ENCODE measurements at places on chromosomes 3 and 15. TPM values are rescaled to one million over a fixed set of nuclear protein-coding genes. Genes with fewer than 3 reads are reported as not detected.

DNA sequence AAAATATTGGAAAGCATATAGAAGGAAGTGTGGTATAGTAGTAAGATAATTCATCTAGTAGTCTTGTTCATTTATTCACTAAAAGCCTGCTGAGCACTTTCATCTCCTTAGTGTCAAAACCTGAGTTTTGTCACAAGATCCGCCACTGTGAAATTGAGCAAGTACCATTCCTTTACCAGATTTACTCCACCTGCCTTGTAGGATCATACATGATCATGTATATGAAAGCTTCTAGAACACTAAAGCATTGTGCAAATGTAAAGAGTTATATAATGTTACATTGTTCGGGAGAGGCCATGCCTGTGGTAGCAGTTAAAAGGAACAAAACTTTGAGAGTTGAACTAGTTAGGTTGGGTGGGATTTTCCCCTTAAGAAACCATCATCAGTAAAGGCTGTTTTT is 35.0 kb downstream of the UBE2E2 start:
- no peak overlapping the region for H3K27ac ChIP-seq
- no peak for DNase-seq
- no peaks in the 10 kb centered on the region for H3K27me3 ChIP-seq

DNA sequence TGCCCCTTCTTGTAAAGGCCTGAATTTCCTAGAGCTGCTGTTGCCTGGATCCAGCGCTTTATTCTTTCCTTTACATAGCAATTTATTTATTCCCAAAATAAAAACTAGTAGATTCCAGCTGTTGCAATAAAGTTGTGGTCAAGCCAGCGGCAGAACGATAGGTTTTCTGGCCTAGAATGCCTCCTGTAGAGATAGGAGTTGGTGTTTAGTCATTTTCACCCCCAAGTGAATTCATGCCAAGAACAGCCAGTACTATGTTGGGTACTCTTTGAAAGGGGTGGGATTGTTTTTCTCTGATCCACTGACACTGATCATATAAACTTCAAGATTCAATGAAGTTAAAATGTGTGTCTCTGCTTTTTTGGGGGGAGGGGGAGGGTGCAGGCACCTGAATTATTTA is 69.7 kb downstream of the KLHL25 start:
- DNase-seq = no peak
- no peaks in the 10 kb centered on the region for H3K27me3 ChIP-seq
- peaks cover 41% of the 10 kb centered on the region for H3K36me3 ChIP-seq
- H3K27ac ChIP-seq = no peak overlapping the region
- peaks cover 5% of the 10 kb centered on the region for H3K4me1 ChIP-seq

DNA sequence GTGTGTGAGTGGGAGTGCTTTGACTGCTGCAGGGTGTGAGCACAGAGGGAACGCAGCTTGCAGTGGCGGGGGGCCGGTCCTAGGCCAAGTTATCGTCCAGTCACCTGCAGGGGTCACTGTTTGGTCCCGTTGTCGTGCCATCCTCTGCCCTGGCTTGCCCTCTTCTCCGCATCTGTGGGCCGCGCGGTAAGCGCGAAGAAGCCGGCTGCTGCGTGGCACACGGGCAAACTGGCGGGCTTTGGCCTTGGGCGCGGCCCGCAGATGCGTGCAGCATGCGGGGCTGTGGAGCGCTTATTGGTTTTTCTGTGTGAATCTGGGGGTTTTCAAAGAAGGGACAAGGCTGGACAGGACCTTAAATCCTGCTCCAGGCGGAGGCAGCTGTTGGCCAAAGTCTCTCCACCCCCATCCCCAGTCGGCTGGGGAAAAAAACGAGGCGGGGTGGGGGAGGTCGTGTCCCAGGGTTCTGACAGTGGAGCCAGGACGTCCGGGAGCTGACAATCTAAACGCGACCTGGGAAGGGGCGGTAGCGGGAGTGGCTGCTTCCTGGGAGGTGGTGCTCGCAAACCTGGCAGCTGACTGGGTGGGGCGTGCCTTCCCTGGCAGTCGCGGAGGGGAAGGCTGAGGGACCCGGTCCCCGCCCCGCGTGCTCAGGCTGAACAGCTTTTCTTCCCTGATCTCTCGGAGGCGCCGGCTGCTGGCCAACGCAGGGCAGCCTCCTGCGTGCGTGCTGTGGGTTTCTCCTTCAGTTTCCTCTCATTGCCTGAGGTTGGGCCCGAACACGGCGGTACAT is 39.7 kb upstream of the VEPH1 start:
- peak overlapping the region; percentile 82 for H3K4me3 ChIP-seq
- peaks cover 17% of the 10 kb centered on the region for H3K27me3 ChIP-seq
- H3K36me3 ChIP-seq = no peaks in the 10 kb centered on the region
- DNase-seq = peak; percentile 73
- H3K27ac ChIP-seq = no peak overlapping the region
- H3K4me1 ChIP-seq = no peaks in the 10 kb centered on the region

GRCh38 chr3:169610888-169611291 is 52.6 kb downstream of the MECOM start:
- peaks cover 4% of the 10 kb centered on the region for H3K4me1 ChIP-seq
- H3K4me3 ChIP-seq = no peak overlapping the region
- no peak overlapping the region for H3K27ac ChIP-seq
- no peak for DNase-seq
- H3K36me3 ChIP-seq = no peaks in the 10 kb centered on the region
- H3K27me3 ChIP-seq = peaks cover 5% of the 10 kb centered on the region

DNA sequence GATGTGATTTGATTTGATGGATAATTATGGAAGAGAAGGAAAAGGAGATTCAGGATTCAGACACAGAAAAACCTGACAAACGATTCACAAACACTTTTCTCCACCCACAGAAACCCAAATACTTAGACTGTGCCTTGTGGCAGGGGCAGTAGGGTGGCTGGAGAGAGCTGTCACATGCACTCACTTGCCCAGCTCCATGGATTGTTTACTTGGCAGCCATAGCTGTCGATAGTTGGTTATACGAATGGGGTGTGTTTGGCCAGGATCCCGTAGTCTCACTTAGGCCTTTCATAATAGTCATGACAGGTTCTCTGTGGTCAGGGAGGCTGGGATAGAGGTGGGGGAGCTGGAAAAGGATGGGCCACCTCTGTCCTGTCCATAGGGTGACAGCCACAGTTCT is 76.9 kb downstream of the CACNA1D start:
- peaks cover 17% of the 10 kb centered on the region for H3K4me1 ChIP-seq
- peaks cover 4% of the 10 kb centered on the region for H3K36me3 ChIP-seq
- H3K27ac ChIP-seq = no peak overlapping the region
- H3K4me3 ChIP-seq = no peak overlapping the region
- H3K27me3 ChIP-seq = peaks cover 1% of the 10 kb centered on the region
- DNase-seq = no peak

Gene SLC51A
- total RNA-seq = 3.7 TPM

DNA sequence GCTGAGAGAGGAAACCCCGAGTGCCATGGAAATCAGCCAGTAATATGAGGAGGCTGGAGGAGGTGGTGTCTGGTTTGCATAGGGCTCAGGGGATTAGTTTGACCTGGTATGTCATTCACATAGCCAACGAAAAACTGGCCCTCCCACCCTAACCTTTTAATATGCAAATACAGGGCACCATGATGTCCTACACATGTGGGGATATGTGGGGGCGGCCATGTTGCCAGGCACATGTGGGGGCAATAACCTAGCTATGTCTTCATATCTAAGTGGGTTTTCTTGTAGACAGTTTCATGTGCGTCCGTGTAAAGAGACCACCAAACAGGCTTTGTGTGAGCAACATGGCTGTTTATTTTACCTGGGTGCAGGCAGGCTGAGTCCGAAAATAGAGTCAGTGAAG is 110.1 kb downstream of the MOBP start:
- no peaks in the 10 kb centered on the region for H3K36me3 ChIP-seq
- H3K4me1 ChIP-seq = no peaks in the 10 kb centered on the region
- H3K27ac ChIP-seq = no peak overlapping the region
- H3K4me3 ChIP-seq = no peak overlapping the region
- H3K27me3 ChIP-seq = peaks cover 9% of the 10 kb centered on the region
- no peak for DNase-seq

DNA sequence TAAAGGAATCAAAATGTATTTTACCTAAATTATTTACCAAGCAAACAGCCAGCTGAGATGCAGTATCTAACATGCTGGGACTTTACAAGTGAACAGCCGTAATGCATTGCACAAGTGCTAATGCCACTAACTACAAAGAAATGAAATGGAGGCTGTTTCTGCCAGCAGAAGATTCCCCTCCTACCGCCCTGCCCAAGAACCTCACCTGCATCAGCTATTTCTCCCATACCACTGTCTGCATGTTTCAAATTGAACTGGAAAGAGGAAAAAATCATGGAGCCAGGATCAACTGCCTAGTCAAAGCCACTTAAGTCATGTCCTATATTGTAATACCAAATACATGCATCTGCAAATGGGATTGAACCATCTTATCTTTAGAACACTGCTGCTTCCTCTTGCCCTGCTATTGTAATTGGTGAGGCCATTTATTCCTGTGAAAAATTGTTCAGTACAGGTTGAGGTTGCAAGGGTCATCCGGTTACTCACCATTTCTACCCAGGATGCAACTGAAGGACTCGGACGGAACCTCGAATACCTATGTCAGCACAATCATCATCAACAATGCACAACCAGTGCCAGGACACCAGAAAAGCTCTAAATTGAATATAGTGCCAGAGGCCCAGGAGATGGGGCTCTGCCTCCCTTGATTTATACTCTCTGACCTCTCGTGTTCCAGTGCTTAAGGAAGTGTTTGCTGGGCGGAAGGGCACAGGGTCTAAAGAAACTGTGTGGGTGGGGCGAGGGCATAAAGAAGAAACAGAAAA is 27.5 kb downstream of the ANXA2 start:
- peaks cover 45% of the 10 kb centered on the region for H3K36me3 ChIP-seq
- H3K4me3 ChIP-seq = peak overlapping the region; percentile 9
- H3K4me1 ChIP-seq = peaks cover 41% of the 10 kb centered on the region
- no peak for DNase-seq
- peak overlapping the region; percentile 70 for H3K27ac ChIP-seq

DNA sequence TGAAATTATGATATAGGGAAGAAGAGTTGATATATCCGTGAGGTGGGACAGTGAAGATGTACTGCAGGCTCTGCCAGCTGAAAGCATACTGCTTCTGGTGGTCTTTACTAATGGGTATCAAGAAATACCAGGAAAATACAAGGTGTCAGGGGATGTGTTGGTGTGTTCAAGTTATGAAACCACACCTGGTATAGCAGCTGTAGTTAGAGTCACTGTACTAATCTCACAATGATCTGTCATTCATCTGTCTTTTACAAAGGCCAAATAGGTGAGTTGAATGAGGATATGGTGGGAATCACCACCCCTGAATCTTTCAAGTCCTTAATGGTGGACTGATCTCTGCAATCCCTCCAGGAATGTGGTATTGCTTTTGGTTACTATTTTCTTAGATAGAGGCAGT is 152.7 kb downstream of the NFKBIZ start:
- H3K36me3 ChIP-seq = no peaks in the 10 kb centered on the region
- no peaks in the 10 kb centered on the region for H3K27me3 ChIP-seq
- H3K4me3 ChIP-seq = no peak overlapping the region
- no peak overlapping the region for H3K27ac ChIP-seq

DNA sequence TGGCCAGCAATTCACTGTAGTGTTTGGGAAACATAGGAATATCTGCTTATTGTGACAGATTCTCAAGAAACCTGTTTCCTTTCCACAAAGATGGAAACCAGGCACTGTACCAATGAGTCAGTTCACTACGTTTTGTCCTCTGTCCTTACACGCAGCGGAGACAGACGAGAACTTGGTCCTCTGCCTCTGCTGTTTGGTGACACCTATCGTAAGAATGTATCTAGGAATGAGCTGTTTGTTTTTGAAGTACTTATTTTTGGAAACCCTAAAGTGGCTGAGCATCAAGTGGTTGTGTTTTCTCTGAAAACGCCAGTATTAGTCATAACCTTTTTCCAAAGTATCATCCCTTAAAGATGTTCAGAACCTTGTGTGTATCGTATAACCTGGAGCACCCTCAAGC is 93.0 kb downstream of the PGPEP1L start:
- H3K27ac ChIP-seq = peak overlapping the region; percentile 92
- H3K27me3 ChIP-seq = no peaks in the 10 kb centered on the region
- no peak for DNase-seq
- H3K4me1 ChIP-seq = peaks cover 10% of the 10 kb centered on the region
- no peak overlapping the region for H3K4me3 ChIP-seq

DNA sequence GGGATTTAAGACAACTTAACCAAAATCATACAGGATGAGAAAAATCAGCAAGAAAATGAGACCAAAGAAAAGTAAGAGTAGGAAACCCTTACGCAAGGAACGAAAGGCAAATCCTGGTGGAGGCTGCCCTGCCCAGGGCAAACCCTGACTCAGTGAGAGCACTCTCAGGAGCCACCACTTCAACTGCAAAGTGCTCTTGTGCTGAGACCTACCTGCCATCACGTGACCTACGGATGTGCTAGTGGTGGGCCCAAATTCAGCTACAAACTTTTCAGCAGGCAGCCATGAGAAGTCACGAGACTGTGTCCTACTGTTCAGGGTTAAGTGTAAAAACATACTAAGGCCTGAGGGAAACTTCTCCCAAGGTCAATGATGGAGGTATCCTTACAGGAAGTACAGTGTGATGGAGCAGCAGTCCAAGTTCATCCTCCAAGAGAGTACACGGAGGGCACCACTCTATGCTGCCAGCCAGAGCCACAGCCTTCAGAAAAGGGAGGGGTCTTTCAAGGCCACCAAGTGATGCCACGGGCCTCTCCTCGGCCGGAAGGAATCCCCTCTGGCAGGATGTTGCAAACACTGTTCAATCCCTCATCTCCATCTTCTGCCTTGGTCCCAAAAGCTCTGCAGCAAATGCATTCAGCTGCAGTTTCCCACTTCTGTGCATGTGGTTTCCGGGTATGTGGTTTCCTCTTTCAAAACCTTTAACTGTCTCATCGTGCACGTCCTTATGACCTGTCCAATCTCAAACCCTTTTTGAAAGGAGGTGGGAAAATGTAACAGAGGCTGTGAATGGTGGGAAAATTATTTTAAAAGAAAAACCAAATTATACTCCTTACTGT is 9.5 kb downstream of the CHSY1 start:
- no peak for DNase-seq
- H3K27ac ChIP-seq = no peak overlapping the region
- peaks cover 23% of the 10 kb centered on the region for H3K36me3 ChIP-seq
- no peak overlapping the region for H3K4me3 ChIP-seq

Gene IGSF10
- total RNA-seq = 10.8 TPM

DNA sequence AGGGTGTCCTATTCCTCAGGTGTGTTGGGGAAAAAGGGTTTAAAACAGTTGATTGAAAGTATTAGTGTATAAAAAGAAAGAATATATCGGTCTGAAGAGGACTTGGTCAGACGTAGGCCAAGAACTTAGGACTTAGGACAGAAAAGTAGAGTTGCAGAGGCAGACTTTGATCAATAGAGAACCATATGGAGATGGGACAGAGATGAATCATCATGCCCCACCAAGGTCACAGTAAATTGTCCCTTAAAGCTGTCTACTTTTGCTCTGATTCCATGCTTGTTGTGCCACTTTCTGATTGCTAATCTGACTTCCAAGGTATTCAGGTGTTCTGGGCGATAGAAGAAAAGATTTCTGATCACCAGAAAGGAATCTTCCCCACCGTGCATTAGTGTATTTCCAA is 52.9 kb upstream of the ZDHHC23 start:
- H3K36me3 ChIP-seq = no peaks in the 10 kb centered on the region
- no peak overlapping the region for H3K27ac ChIP-seq

Gene USP4
- total RNA-seq = 48.1 TPM

Gene TRIM59
- 13.8 TPM for total RNA-seq

GRCh38 chr3:172987273-172987672 is 153.8 kb downstream of the SPATA16 start:
- H3K27ac ChIP-seq = no peak overlapping the region
- peaks cover 4% of the 10 kb centered on the region for H3K4me1 ChIP-seq
- H3K4me3 ChIP-seq = no peak overlapping the region
- no peak for DNase-seq

GRCh38 chr3:32978331-32978730 is 26.9 kb downstream of the CCR4 start:
- no peak overlapping the region for H3K27ac ChIP-seq
- H3K4me3 ChIP-seq = no peak overlapping the region
- no peak for DNase-seq
- no peaks in the 10 kb centered on the region for H3K27me3 ChIP-seq
- H3K36me3 ChIP-seq = no peaks in the 10 kb centered on the region

Gene SLC41A3
- 53.6 TPM for total RNA-seq

Gene SPTBN5
- total RNA-seq = 4.2 TPM
